ENCODE measurements at places on chromosomes 5 and 9.

GRCh38 chr5:170974461-170974860, 112.6 kb downstream of the RANBP17 start:
- DNase-seq, result no peak

- DNase-seq, result no peak
These were observed 52.2 kb upstream of the MAP3K1 start for GRCh38 chr5:56763182-56763581.

GRCh38 chr5:106303911-106304310, 1366.8 kb downstream of the EFNA5 start:
- DNase-seq, result no peak

DNA sequence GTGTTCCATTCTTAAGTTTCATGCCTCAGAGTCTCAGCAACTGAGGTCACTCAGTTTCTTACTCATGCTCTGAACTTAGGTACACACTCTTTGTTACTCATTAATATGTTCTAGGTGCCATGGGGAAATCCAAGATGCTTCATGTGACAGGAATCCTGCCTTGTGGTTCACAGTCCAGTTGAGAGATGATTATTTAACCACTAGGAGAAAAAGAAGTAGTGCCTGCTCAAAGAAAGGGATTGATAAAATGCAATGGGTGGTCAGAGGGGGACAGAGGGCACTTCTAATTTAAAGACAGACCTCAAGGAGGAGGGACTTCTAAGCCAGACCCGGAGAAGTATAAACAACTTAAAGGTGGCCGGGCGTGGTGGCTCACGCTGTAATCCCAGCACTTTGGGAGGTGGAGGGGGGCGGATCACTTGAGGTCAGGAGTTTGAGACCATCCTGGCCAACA, 69.0 kb downstream of the UGCG start:
- DNase-seq, result no peak

DNA sequence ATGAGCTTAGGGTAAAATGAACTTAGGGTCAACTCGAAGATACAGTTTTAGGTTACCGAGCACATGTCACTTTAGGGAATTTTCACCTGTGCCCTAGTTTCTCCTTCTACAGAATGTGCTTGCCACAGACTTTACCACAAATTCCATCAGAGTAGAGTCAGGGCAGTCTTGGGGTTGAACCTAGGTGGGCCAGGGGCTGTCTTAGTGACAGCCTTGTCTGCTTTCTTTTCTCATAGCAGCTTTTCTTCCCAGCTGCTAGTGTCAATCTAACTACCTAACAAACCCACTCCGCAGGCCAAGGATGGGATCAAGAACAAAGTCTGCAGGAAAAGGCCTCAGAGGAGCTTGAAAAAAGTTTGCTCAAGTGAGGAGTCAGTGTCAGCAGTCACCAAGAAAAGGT, 458.1 kb upstream of the CDH18 start:
- no peak for DNase-seq

- no peak for DNase-seq
These were observed 104.2 kb downstream of the SEC61B start for GRCh38 chr9:99326112-99326916.

GRCh38 chr9:72363236-72363635, 1.8 kb downstream of the ZFAND5 start:
- DNase-seq, result no peak

DNA sequence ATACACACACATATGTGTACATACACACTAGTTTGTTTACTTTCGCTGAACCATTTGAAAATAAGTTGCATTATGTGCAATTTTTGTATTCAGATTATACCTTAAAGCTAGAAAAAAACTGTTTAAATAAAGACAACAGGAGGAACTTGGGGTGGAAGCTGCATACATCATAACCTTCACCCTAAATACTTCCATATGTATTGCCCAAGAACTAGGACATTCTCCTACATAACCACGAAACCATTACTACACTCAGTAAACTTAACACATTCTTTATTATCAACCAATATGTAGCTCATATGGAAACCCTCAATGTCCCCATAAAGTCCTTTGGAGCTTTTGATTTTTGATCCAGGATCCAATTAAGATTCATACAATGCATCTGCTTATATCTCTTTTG, 83.3 kb downstream of the GIN1 start:
- no peak for DNase-seq

GRCh38 chr9:16637218-16637617, 233.3 kb downstream of the BNC2 start:
- no peak for DNase-seq

DNA sequence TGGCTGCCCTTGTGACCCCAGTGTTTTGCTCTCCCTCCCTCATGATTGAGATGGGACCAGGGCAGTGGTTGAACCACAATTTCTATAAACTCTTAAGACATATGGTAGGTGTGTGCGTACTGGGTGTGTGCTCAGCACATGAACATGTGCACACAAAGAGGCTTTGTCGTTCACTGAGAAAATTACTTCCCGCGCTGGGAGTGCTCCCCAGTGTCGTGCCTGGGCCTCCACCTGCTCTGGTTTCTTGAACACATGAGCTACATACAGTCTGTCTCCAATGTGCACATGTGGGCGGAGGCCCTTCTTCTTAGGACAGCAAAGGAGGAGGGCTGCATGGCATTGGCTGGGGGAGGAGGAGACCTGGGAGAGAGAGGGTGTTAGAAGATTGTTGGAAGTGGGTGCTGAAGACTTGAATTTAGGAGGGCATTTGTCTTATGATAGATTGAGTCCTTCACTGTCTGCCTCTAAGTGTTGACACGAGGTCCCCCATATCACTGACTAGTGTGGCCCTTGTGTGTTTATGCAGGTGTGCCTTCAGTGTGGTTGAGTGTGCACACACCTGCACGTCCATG, 170.0 kb downstream of the CACNA1B start:
- no peak for DNase-seq

- no peak for DNase-seq
These were observed 34.0 kb downstream of the RXRA start for GRCh38 chr9:134360180-134360759.

- no peak for DNase-seq
These were observed 115.0 kb downstream of the KIAA1958 start for GRCh38 chr9:112601636-112602035.

- no peak for DNase-seq
These were observed 17.4 kb downstream of the GFI1B start for GRCh38 chr9:132995879-132996278.

DNA sequence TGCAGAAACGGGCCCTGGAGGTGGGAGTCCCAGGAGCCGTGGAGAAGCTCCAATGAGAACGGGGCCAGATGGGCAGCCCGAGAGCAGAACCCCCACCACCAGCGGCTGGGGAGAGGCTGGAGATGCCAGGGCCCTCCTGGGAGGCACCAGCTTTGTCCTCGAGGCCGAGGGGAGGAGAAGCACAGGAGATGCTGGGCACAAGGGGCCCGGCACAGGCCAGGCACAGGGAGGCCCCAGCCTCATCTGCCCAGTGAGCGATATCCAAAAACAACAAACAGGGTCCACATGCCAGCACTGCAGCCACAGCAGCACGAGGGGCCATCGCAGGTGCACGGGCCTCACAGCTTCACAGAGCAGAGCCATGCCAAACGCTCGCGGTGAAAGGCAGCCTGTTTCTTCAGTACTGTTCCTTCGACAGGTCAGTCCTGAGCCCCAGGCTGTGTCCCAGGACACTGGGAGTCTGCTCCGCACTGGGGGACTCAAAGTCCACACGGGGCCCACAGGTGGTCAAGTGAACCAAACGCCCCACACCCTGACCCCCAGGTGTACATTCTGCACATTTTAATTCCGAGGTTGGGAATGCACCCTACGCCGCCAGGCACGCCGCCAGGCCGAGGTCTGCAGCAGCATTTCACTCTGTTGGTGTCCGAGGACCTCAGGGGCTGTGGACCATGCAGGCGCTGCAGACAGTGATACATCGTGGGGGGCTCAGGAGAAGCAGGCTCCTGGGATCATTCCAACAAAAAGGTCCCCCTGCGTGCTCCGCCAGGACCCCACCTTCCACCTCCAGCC, 9.5 kb downstream of the LPCAT1 start:
- no peak for DNase-seq

DNA sequence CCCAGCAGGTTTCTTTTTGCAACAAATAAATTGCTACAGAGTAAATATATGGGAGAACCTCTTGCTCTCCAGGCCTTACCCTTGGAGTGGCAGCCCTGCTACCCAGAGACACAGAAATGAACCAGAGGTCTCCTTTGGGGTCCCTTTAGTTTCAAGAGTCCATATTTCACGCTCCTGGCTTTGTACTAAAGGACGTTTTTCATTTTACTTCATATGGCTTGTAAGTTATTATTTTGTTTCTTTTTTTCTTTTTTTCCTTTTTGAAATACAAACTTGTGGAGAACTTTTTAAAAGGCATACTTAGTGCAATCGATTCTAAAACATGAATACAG, 3.3 kb upstream of the ADCY2 start:
- no peak for DNase-seq

DNA sequence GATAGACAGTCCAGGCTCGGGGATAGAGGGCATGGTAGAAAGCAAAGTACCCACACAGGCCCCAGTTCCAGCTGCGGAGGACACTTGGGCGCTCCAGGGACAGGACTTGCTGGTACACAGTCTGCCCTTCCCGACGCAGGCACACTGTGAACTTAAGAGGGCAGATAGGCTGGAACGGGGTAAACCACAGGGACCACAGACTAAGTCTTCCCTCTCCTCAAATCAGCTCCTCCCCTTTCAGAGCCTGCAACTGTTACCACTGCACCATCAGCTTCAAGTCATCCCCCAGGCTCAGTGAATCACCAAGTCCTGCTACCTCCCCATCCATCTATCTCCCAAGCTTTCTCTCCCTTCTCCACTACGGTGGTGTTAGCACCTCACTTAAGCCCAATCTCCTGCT, 7.3 kb downstream of the GBA2 start:
- DNase-seq, result no peak

DNA sequence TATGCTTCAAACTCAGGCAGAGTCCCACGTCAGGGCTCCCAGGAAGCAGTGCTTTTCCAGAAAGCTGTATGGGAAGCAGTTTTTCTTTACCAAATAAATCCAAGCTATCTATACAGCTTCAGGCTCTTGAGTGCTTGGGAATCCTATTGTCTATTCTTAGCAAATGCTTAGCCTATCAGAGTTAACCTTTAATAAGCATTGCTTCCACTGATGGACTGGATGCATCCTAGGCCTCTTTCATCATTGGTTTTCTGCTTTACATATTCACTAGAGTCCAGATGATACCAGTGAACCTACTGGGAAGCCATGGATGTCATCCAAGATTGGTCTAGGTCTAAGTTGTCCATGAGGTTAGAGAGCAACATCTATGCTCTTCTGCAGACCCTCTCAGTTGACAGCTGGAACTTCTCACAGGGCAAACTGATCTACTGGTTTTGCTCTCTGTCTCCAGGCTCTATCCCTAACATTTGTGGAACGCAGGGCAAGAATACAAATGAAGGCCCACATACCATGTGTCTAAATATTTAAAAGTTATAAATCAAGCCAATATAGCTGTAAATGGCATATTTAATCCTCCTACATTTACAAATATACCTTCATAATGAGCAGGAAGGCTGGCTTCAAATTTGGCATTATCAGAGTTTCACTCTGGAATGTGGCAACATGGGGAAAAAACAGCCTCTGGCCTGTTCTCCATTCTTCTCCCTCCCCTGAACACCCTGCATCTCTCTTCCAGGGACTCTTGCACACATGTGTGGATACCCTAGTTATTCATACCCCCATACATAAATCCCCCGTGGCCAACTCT, 49.8 kb upstream of the PLPP1 start:
- DNase-seq, result no peak

DNA sequence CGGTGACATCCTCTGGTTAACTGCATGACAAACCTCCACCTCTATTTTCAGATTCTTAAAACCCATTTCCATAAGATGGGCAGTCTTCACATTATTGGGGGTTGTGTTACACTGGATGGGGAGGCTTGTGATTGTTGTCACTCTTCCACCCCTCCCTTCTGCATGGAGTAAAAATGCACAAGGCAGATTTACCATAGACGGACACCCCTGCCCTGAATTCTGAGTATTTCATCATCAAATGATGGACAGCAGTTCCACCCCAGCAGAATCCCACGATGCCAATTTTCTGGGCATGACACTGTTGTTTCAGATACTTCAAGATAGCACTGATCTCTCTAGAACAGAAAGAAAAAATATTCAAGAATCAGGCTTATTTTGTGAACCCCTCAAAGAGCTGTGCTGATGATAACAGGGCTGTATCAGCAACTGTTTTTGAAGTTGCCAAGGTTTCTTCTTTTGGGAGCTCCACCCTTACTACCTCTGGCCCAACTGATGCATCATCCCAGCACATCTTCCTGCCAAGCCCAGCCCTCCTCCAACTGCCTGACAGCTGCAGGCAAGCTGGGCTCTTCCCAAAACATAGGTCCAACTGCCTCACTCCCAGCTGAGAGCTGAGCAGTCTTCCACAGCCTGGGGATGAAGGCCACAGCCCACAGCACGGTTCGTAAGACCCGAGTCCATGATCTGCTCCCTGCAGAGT, 21.4 kb downstream of the CMBL start:
- no peak for DNase-seq

GRCh38 chr5:138901716-138902115, 26.6 kb upstream of the LRRTM2 start:
- no peak for DNase-seq

- DNase-seq, result no peak
These were observed 24.7 kb downstream of the ZBTB34 start for GRCh38 chr9:126885131-126885641.

DNA sequence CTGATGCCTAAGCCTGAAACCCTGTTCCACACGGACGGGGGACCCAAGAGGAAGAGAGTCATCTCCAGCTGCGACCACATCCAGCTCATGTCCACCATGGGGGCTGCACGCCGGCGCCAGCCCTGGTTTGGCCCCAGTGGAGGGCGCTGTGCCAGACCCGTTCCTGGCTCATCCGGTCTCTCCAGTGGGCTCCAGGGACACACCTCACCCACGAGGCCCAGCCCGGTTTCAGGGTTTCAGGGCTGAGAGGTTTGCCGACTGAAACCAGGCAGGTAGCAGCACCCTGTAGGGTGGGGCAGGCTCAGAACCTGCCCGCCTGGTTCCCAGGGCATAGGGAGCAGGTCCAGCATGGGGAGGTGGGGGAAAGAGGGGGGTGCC, 71.4 kb upstream of the STXBP1 start:
- no peak for DNase-seq

DNA sequence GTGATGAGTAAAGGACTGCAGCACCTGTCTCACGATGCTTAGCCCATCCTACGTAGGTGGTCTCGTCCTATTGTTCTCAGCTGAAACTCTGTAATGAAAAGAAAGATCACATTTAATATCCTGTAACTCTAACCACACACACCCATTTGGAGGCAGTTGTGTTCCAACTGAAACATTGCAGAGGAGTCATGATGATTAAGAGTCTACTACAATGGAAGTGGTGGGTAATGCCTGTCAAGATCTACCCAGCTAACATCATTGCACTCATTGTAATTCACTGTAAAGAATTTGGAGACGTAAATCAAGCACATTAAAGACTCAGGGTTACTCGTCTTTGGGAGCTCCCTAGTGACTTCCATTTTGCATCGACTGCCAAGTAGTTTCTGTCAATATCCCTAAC, 106.0 kb upstream of the PTPN3 start:
- no peak for DNase-seq

DNA sequence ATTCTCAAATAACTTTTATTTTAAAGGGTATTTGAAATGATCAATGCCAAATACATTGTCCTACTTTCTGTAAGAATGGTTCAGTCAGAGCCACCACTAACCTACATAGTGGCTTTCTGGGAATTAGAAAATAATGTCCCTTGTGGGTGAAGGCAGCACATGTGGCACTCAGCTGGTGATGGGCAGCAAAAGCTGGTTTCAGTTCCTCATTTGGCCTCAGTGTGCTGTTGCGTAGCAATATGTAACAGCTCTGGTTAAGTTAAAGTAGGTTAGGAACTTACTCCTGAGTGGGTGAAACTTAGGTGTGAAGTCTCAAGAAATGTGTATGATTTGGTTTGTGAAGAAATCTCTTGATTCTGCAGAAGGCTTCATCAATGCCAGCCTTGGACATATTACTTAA, 99.6 kb upstream of the SPEF2 start:
- DNase-seq, result no peak

Data from activated CD8-positive, alpha-beta memory T cell treated with anti-CD3 and anti-CD28 coated beads for 4 hours (primary cell).